ENCODE measurements at places on chromosomes 2 and 18.

GRCh38 chr2:225165052-225165451 lies 122.8 kb upstream of the DOCK10 start:
- no peak for DNase-seq

DNA sequence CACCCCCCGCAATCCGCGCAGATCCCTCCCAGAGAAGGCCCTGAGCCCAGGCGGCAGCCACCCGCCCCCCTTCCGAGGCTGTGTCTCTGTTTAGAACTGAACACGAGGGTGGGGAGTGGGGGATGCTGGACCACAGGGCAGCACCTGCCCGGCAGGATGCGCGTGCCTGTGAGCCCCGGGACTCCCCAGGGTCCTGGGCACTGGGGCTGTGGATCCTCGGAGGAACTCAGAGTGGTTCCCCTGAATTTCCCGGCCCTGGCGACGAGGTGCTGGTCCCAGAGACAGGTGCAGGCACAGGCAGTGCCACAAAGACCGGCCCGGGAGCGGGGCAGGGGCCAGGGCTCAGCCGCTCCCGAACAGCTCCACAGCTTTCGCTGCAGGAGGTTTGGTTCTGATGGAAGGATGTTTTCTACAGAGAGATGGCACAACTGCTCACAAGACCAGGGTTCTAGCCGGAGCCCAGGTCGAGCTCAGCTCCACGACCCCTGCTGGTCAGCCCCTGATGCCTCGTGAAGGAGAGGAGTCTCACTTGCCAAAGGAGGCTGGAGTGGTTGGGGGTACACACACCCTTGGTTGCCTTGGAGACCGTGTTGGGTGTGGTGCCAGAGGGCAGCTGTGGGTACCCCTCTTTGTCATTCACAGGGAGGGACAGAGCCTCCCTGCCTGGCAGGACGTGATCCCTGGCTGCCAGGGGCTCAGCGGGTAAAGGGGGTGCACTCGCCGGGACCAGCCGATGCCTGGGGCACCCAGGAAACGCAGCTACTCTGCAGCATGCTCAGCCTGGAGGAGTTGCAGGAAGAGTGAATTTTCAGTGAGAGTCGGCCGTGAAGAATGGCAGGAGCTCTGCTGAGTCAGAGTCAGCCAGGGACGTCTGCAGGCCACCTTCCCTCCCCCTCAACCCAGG lies 4.4 kb upstream of the NEU4 start:
- DNase-seq: no peak

GRCh38 chr2:231709636-231709980 lies 1.3 kb downstream of the PTMA start:
- DNase-seq: peak; percentile 45

DNA sequence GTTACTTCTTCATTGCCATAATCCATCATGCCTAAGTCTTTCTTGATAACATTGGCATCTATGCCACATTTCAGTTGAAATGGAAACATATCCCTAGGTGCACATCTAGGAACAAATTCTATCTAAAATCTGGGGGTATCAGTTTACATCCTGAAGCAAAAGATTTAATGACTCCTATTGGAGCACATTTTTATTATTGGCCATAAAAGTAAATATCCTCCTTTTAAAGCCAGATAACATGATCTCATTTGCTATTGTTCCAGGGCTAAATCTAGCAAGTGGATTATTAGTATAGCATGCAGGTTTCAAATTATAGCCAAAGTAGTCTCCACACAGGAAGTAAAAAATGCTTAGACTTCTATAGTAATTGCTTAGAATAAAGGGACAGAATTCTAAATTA lies 193.2 kb downstream of the CDH2 start:
- DNase-seq: no peak

DNA sequence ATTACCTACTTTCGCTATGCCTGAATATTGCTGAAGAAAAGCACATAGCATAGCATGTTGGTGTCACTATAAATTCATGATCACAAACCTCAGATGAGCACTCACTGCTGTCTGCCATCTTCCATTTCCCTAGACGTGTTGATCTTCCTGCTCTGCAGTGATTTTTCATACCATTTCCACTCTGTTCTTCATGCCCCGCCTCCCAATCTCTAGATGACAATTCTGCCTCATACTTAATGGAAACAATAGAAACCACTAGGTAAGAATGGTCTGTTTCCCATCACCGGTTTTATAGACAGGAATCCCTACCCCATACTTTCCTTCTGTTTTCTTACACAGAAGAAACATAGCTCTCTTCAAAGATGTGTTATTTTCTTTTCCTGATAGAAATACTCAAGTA lies 63.8 kb downstream of the PIK3C3 start:
- DNase-seq: no peak
